ENCODE measurements at places on chromosomes 3 and 15.

- DNase-seq, result no peak
Observed at GRCh38 chr3:154123906-154124305, 2.7 kb downstream of the ARHGEF26 start.

- DNase-seq, result no peak
Observed at GRCh38 chr3:13277196-13277813, 142.8 kb downstream of the NUP210 start.

GRCh38 chr3:141093397-141093796 is 42.2 kb downstream of the SPSB4 start:
- no peak for DNase-seq

DNA sequence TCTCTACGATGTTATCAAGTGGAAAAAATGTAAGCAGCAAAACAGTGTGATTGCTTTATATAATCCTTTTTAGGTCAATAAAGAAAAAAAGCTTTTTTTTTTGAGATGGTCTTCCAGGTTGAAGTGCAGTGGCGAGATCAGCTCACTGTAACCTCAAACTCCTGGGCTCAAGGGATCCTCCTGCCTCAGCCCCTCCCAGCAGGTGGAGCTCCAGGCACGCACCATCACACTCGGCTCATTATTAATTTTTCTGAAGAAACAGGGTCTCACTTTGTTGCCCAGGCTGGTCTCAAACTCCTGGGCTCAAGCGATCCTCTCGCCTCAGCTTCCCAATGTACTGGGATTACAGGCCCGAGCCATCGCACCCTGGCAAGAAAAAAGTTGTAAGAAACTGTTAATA is 17.3 kb downstream of the RNF168 start:
- DNase-seq, result no peak

DNA sequence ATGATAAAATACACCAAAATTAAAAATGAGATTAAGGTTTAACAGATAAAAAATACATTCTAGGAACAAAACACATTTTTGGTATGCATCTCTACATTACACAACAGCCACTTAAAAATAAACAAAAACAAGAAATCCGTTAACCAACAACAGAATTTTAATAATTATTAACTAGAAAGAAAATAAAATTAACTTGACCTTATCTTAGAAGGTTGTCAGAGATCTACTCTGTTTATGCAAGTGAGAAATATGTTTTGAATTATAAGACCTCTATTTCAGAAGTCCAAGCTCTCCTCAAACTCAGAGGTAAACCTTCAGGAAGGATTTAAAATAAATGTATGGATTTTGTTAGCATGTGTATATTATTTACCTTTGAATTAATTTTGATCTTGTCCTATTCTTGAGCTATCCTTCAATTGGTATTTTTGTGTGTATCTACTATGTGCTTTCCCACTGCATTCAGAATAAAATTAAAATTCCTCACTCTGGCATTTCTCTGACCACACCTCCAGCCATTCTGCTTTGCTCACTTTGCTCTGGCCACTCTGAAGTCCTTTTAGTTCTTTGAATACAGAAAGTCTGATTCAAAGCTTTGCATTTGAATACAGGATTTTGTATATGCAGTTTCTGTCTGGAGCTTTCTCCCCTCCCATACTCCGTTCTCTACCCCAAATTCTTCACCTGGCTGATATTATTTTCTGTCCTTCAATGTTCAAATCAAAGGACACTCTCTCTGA is 352.0 kb downstream of the ZBTB20 start:
- no peak for DNase-seq

GRCh38 chr3:115217292-115217677 is 70.2 kb upstream of the ZBTB20 start:
- no peak for DNase-seq

- no peak for DNase-seq
Observed at GRCh38 chr3:105040026-105040622, 326.6 kb upstream of the ALCAM start.

DNA sequence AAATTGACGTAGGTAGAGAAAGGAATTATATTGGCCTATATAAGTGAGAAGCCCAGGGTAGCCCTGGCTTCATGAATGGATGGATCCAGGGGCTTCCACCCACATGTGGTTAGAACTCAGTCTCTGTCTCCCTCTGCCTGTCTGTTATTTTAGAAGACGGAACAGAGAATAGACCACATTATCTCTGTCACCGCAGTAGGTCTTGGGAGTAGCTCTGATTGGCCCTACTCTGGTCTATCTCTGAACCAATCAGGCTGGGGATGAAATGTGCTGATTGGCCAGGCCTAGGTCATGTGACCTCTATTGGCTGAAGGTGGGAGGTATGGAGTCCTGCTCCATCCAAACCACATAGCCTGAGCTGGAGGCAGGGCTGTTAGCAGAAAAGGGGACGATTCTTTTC is 143.0 kb upstream of the PRR23C start:
- DNase-seq, result no peak

GRCh38 chr3:168383573-168383972 is 287.8 kb upstream of the GOLIM4 start:
- DNase-seq, result no peak

DNA sequence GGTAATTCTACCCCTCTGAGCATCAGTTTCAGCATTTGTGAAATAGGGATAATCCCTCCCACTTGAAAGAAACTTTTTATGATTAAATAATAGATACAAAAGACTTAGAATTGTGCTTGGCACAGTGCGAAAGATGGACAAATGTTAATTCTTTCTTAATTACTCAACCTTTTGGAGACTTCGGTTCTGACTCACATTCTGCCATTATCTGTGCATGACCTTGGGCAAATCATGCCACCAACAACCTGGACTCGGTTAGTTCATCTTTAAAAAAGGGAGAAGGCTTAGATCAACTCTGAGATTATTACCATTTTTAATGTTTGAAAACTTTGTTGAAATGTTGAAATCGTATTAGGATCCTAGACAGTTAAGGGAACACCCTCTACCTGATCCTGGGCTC is 40.6 kb upstream of the POLR2M start:
- DNase-seq, result no peak

GRCh38 chr3:14295801-14296200 is 106.6 kb upstream of the SLC6A6 start:
- no peak for DNase-seq

DNA sequence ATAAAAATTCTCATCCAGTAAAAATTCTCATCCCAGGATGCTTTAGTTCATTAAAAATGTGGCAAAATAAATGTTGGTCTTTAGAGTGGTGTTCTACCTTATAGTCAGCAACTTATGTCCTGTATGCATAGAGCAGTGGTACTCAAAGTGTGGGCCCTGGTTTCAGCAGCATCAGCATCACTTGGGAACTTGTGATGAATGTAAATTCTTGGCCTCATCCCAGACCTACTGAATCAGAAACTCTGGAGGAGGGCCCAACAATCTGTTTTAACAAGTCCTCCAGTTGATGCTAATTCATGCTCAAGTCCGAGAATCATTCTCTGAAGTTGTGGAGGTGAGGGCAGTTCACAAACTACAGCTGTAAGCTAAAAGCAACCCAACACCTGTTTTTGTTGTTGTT is 307.3 kb upstream of the SATB1 start:
- no peak for DNase-seq

DNA sequence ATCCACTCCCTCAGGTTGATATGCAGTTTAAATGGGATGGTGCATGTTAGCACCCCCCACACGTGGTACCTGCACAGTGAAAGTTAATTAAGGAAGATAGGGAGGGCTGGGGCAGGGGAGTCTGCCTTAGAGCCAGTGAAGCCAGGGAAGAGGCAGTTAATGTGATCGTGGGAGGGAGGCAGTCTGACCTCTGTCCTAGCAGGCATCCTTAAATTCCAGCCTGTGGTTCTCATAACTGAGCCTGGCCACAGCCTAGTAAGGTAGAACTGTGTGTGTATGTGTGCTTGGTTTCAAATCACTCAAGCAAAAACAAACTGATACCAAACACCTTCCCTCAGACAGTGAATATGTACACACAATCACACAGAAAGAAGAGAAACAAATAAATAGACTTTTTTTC is 319.1 kb upstream of the TLE3 start:
- DNase-seq, result no peak

DNA sequence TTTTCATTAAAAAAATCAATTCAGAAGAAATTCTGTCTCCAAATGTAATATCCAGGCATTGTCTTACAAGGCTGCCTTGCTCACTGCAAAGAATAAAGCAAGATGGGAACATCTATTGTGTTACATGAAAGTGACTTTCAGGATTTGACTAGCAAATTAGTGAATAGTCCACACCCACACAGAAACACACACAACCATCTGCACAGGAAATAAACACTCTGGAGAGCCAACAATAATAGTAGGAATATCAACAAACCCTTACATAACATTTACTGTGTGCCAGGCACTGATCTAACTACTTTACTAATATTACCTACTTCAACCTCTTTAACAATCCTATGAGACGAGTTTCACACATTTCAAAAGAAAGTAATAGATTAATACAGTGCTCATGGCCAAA is 28.9 kb upstream of the ZNF385D start:
- DNase-seq, result no peak

- no peak for DNase-seq
Observed at GRCh38 chr3:146894406-146894805, 289.3 kb upstream of the PLSCR5 start.

GRCh38 chr3:134315286-134316106 is 58.8 kb downstream of the AMOTL2 start:
- no peak for DNase-seq

DNA sequence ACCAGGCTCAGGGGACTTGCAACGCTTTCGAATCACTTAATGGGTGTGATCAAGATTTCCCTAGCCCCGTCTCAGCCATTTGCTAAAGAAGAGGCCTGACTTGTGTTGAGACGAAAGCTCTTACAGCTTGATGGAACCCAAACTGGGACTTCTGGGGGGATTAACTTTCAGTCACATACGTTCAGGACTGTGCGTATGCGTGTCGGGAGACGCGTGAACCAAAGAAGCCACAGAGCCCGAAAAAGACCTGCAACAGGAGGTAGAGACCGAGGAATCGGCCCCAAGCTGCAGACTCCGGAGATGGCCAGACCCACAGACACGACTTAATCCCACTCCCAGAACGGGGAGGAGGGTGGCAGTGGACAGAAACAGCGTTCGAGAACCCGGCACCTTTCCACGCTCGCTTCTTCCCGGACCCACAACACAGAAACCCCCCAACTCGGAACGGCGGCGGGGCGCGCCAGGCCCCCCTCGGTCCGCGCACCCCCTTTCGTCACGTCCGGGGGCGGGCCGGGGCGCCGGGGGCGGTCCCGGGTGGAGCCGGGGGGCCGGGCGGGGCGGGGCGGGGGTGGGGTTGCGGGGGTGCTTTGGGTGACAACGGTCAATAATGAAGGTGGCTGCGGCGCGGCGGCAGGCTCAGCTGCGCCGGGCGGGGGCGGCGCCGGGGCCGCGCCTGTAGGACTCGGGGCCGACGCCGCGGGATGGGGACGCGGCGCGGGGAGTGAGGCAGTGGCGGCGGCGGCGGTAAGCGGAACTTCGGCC is at the start of gene ATP11B:
ATP11B (plus strand) TSS at position 604 of the 762 bp plus-strand sequence. CDS start 256 bp downstream, outside the sequence.
- peak; percentile 55 for DNase-seq

- DNase-seq, result no peak
Observed at GRCh38 chr3:38916706-38917105, 100.7 kb upstream of the SCN10A start.

DNA sequence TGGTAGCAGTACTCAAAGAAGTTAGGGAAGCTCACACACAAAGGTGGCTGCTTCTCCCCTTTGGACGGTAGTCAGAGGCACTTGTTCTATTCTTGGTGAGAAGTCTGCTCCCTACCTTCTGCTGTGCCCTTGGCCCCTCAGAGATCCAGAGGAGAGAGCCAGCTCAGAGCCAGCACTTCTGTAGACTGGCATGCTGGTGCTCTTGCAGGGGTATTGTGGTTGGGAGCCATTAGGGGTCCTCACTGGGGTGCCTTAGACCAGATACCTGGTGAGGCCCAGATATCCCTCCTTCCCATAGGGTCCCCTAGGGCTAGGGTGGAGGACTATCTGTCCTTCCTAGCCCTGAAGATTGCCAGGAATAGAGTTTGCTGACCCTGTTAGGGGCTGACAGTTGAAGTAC is 140.6 kb downstream of the EEFSEC start:
- DNase-seq, result no peak

DNA sequence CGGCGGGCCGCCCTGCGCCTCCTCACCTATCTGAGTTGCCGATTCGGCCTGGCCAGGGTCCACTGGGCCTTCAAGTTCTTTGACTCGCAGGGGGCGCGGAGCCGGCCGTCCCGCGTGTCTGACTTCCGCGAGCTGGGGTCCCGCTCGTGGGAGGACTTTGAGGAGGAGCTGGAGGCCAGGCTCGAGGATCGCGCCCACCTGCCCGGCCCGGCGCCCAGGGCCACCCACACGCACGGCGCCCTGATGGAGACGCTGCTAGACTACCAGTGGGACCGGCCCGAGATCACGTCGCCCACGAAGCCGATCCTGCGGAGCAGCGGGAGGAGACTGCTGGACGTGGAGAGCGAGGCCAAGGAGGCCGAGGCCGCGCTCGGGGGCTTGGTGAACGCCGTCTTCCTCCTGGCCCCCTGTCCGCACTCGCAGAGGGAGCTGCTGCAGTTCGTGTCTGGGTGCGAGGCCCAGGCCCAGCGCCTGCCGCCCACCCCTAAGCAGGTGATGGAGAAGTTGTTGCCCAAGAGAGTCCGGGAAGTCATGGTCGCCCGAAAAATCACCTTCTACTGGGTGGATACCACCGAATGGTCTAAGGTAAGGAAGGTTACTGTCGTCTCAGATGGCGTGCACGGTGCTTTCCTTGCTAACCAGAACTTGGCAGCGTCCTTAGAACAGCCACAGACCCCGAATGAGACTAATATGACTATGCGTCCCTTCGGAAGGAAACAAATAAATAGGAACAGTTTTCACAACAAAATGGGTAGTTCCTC is 567 bp downstream of the TICRR start:
- no peak for DNase-seq

DNA sequence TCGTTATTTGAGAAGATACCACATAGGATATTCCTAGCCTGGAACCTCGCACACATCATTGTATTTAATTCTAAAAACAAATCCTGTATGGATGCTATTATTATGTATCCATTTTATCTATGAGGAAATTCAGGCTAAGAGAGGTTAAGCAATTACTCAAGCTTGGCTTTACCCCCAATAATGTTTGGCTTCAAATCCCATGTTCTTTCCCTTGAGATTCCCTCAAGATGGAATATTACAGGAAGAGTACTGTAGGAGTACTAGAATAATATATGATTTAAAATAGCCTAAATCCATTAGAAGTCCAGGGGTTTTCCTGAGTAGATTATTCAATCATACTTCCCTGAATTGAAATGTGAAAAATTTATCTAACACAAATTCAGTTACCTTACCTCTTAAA is 630.2 kb downstream of the ZNF385D start:
- no peak for DNase-seq

Data from stimulated activated CD4-positive, alpha-beta T cell treated with anti-CD3 and anti-CD28 coated beads, Interleukin-1b, Interleukin-23, amount 100 ng/mL, for 1 hour (primary cell).